ENCODE measurements at places on chromosomes 3 and 15. TPM values are rescaled to one million over a fixed set of nuclear protein-coding genes. Genes with fewer than 3 reads are reported as not detected.

- no peak for DNase-seq
Measured at GRCh38 chr3:42122261-42123011, 31.3 kb downstream of the TRAK1 start.

DNA sequence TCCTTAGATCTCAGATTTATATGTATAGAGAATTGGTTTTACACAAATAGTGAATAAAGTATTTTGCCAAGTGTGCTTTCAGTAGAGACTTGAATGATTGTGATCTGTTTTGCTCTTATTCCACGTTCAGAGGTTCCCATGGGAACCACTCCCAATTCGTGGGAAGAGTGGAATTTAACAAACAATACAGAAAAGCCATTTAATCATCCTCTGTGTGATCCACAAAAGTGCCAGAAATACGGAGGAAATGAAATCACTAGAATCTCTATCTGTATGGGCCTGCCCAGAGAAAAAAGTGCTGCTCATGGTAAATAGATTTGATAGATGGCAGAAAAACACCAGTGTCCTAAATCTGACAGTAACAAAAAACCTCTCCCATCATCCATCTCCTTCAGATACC lies 56.0 kb downstream of the CNTN4 start:
- no peak for DNase-seq

GRCh38 chr3:98359250-98359649 lies 5.6 kb downstream of the OR5K4 start:
- no peak for DNase-seq

DNA sequence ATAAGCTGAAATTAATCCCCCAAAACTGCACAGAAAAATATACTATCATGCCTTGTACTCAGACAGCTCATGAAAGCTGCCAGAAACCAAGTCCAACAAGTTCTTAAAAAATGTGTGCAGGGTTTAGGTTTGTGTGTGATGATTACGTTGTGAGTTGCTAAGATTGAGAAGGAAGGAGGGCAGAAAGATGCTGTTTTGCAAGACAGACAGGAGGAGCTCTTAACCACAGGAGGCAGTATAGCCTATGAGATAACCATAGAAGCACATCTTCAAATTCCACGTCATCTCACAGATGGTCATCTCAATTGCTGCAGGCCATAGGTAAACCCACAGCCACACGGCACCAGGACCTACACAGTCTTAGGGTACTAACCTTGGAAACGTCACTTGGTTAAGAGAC lies 191.9 kb downstream of the STT3B start:
- DNase-seq, result no peak

DNA sequence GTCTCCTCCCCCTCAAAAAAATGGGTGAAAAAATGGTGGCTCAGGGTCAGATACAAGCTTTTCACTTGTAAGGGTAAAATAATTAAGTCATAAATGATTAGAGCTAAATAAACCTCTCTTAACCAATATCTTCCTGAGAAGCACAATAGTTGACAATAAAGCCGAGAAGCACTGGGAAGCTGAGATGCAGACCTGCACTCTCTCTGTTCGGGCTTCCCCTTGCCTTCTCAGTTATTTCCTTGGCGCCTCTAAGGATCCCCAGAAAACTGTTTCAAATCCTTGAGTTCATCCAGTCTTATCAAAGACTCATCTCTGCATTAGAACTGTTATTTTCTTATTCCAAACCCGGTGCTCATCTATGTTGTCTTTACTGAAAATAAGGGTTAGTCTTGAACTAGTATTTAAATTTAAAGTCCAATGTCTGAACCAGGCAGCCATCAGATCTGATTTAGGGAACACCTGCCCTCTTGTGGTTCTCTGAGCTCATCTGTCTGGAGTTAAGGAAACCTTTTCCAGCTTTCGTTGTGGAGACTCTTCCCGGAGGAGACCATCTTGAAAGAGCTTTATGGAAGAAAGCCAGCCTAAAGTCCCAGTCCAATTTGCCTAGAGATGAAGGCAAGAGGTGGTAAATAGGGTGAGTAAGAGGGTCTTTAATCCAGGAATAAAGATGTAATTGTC lies 256.4 kb upstream of the MCTP2 start:
- no peak for DNase-seq

DNA sequence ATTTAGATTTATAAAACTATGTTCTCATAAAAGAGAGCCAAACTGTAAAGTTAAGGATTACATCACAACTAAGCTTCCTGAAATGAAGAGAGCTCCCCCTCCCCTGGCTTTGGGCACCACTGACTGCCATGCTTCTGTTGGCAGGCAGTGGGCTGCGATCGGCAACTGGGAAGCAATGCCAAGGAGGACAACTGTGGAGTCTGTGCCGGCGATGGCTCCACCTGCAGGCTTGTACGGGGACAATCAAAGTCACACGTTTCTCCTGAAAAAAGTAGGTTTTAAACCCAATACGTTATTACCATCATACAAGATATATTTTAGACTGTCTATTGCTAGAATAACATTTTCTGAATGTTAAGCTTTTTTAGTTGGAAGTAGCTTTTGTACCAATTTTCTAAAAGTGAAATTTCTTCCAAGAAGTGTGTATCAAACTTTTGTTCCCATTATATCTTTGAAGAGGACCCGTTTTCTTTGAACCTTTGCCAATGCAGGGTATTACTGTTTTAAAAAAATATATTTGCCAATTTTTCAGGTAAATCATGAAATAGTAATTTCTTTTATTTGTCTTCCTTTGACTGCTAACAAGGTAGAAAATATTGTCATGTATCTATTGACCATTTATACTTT lies 184.1 kb downstream of the ADAMTSL3 start:
- DNase-seq, result peak; percentile 55

DNA sequence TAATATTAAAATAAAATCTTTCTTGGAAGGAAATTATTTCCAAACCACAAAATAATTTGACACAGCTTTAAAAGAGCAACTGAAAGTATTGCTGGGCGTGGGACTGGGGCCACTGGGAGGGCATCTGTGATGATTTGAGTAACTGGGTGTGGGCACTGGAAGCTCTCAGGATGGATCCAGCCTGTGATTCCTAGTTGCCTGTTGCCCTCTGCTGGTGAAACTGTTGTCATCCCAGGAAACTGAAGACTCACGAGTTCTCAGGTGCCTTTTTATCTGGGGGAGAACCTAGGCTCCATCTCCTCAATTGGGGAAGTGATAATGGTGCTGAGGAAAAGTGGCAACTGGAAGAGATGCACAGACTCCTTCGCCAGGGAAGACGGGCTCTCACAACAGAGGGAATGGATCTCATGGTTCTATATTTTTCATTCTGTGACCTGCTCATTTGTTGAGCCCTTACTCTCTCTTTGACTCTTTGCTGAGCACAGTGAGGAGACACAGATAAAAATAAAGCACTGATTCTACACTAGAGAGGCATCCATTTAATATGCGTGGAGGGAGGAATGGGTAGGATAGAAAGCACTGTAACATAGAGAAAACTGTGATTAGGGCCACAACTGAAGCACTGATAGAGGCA lies 61.6 kb downstream of the TPRG1 start:
- peak; percentile 48 for DNase-seq

GRCh38 chr3:119902061-119902460 lies 120.2 kb downstream of the NR1I2 start:
- DNase-seq, result no peak

Gene NANOGP8
- not detected for total RNA-seq

Gene FSIP1
- total RNA-seq, result 0.91 TPM

GRCh38 chr3:65778968-65779367 lies 259.8 kb downstream of the MAGI1 start:
- no peak for DNase-seq

- DNase-seq, result no peak
Measured at GRCh38 chr3:29582273-29582672, 301.4 kb downstream of the RBMS3 start.

DNA sequence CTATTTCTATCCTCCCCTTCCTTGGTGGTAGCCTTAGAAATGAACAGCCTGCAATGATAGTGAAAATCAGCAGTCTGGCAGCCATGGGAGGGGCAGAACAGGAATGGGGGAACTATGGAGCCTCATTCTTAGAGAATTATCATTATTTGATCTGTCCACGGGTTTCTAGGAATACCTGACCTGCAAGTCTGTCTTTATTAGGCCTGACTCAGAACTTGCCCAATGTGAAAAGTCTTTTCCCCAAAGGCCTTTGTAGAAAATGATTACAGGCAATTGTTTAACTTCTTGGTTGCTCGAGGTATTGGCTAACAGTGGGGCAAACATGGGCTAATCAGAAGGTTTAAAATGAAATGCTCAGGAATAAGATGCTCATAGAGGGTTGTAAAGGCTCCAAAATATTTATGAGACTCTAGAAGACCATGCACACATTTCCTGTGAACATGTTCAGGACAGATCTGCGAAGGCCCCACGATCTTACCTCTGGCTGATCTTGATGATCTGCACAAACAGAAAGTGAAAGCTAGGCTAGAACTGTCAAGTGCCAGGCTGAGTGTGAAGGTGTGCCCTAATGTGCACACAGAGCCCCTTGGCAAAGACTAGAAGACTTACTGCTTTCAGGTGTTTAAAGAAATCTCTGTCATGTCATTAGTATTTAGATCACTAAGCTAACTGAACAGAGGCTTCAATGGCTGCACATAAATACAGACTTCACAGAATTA lies 39.6 kb upstream of the LAMP3 start:
- DNase-seq, result no peak

DNA sequence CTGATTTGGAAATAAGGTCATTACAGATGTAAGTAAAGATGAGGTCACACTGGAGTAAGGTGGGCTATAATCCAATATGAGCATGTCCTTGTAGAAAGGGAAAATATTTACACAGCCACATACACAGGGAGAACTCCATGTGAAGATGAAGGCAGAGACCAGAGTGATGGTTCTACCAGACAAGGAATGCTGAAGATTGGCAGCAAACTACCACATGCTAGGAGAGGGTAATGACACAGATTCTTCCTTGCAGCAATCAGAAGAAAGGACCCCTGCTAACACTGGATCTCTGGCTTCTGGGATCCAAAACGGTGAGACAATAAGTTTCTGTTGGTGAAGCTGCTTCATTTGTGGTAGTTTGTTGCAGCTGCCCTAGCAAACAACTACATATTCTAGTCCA lies 56.0 kb upstream of the SPTSSB start:
- DNase-seq, result no peak

Gene PAQR5
- 0.73 TPM for total RNA-seq

Gene NDN
- total RNA-seq, result 37.7 TPM

Gene CCDC33
- not detected for total RNA-seq

DNA sequence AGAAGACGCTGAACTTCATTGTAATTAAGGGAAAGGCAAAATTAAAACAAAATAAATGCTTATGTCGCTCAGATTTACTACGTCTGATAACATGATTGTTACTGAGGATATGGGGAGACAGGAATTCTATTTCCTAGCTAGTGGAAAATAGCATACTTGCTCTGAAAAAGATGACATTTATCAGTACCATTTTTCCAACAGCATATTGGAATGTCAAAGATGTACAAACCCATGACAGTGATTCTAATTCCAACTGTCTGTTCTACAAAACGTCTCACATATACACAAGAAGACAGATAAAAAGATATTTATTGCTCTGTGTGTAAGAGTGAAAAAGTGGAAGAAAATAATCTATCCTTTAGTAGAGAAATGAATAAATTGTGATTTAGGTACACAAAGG lies 93.9 kb upstream of the ABHD17C start:
- DNase-seq, result no peak

Gene MESP2
- total RNA-seq, result 0.13 TPM

Gene CPEB1
- total RNA-seq, result 1.3 TPM

DNA sequence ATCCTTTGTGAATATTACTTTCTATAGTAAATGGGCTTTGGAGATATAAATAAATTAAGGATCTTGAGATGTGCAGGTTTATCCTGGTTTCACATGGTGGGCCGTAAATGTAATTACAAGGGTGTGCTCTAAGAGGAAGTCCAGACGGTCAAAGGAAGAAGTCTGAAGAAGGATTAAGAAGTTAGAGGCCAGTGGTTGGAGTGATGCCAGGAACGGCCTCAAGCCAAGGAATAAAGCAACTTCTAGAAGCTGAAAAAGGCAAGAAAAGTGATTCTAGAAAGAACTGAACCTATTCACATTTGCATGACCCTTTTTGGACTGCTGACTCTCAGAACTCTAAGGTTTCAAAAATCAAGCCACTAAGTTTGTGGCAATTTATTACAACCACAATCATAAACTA lies 981.3 kb upstream of the ALCAM start:
- peak; percentile 30 for DNase-seq

DNA sequence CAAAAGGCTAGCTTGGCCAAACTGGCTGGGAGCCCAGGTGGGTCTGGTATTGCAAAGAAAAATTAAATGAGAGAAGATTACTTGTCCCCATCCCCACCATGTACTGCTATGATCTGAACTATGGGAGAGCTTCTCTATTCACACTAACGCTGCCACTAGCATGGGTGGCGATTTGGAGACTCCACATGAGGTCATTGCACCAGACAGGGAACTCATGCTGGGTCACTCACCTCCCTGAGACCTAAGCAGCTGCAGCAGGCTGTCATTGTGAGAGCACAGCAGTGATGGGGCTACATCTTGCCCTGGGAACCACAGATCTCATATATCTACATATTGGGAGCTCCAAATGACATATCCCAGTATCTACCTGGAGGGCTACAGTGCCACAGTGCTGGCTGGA lies 36.3 kb upstream of the NECTIN3 start:
- no peak for DNase-seq

Gene HTR3E
- total RNA-seq, result not detected

Gene BFSP2
- not detected for total RNA-seq

Gene NME9
- not detected for total RNA-seq

GRCh38 chr3:116299646-116300081 lies 145.6 kb downstream of the LSAMP start:
- no peak for DNase-seq

GRCh38 chr3:124652009-124652408 lies 78.2 kb upstream of the UMPS start:
- DNase-seq, result no peak

- DNase-seq, result no peak
Measured at GRCh38 chr3:117726776-117727175, 1017.2 kb downstream of the TUSC7 start.

- no peak for DNase-seq
Measured at GRCh38 chr3:120526011-120526870, 69.9 kb upstream of the NDUFB4 start.

Gene AMT
- total RNA-seq, result 32.2 TPM

DNA sequence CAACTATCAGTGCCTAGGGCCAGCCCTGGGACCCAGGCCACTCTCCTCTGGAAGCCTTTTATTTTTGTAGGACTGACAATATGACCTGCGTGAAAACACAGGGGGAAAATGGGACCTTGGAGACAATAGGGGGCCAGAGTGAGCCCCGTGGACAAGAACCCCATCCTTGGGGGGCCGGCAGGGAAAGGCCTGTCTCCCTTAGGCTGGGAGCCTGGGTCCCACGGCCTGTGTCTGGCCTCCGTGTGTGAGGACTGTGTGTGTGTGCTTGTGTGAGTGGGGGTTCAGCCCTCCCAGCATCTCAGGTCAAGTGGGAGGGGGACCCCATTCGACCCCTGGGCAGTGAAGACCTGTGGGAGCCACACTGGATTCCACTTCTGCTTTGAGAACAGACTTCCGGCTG lies 53.3 kb downstream of the EXOG start:
- DNase-seq, result no peak

- DNase-seq, result no peak
Measured at GRCh38 chr3:184781801-184782200, 30.2 kb upstream of the VPS8 start.

- no peak for DNase-seq
Measured at GRCh38 chr15:22253676-22254408, 173.5 kb downstream of the OR4M2 start.

Gene IMPG2
- total RNA-seq, result 0.11 TPM
